Frontal cortex (tissue), 4 donors: ENCODE measurements at places on chromosomes 6 and 20. TPM values are rescaled to one million over a fixed set of nuclear protein-coding genes. Genes with fewer than 3 reads are reported as not detected.

DNA sequence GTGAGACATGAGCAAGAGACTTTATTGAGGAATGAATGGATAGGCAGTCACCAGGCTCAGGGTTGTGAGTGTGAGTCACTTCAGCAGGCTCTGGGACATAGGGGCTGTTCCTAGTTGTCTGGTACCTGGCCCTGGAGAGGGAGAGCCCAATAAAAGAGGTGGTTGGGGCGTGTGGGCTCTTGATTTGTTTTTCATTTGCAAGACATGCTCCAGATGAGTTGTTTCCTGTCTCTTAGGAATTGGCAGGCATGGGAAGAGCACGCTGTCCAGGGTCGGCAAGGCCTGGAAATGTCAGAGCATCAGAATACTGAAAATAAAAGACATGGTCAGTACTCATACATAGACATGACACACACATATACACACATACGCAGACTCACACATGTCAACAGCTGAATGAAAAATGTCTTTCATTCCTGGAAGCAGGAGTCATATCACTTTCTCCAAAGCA lies 166.3 kb upstream of the SULF2 start:
- no peak for DNase-seq

- DNase-seq: no peak
Measured at GRCh38 chr6:27334141-27334540, 22.1 kb upstream of the POM121L2 start.

DNA sequence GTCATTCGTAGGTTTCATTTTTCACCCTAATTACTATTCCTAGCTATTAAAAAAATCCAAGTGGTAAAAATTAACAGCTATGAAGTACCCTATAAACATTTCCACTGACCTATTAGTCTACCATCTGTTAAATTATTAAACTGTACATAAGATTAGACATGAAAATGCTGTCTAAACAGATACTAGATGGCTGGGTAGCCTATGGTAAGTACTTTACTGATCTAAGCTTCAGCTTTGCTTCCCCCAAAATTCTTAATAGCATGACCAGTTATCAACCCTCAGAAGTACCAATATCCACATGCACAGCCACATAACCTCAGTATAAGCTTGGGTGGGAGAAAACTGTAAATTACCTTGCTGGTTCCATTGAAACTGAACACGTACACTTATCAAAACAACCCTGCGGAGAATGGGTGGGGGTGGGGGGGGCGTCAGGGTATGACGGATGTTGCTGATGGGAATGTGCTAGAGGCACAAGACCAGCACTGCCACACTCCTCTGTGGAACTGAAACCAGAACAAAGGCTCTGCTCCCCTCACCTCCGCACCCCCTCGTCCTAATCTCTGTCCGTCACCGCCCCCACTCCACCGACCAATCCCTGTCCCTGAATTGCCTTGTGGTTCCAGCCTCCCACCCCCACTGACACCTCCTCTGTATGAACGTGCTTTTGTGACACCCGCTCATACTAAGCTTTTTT lies 45.3 kb downstream of the B4GALT5 start:
- DNase-seq: no peak

DNA sequence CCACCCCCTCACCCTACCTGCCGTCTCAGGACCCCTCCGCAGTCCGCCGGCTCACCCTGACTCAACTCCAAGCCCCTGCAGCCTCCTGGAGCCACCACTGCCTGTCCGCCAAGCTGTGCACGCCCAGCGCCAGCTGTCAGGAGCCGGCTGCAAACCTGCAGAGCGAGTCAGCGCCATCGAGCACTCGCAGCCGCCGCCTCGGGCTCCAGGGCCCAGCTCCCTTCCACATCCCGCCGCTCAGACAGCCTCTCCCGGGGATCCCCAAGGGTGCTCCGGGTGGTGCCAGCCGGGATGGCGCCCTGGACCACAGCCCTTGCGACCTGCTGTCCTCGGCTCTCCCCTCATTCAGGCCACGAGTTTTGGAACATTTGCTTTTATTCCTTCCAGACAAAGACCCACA lies 4.3 kb downstream of the TNNC2 start:
- DNase-seq: no peak

- DNase-seq: no peak
Measured at GRCh38 chr20:10360878-10361277, 73.1 kb downstream of the MKKS start.

- no peak for DNase-seq
Measured at GRCh38 chr6:90151576-90152422, 144.8 kb downstream of the BACH2 start.

GRCh38 chr6:20169786-20170185 lies 42.5 kb downstream of the MBOAT1 start:
- no peak for DNase-seq

GRCh38 chr20:11035211-11035610 lies 361.4 kb upstream of the JAG1 start:
- DNase-seq: no peak

DNA sequence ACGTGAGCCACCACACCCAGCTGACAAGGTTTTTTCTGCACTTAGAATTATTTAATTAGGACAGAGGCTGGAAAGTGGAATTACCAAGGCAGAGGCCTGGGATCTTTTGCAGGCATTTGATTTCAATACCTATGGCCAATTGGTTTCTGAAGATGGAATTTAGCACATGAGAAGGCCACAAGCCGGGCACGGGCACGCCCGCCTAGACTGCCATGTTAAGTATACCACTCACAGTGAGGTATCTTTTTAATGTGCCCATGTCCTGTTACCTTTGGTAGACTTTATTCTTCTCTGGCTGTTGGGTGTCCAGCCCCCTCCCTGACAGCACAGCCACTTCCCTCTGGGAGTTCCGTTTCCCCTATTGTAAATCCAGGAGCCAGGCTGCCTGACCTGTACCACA lies 18.0 kb upstream of the TAF8 start:
- no peak for DNase-seq

DNA sequence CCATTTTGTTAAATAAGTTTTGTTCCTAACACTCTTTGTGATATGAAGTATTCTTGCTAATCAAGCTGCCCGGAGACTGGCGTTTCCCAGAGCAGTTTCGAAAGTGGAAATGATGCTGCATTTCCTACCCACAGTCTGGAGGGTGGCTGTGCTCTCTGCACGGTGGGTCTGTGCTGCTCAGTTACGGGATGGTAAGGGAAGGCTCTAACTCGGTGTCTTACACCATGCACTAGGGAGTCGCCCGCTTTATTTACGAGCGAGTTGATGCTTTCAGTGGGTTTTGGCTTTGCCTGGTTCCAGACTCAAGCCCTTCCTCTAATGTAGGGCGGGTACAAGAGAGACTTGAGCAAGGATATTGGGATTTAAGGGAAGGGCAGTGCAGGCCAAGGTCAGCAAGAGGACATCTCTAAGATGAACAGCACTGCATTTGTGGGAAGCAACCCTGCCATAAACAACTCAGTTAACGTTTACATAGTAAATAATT lies 180.1 kb upstream of the AKAP12 start:
- no peak for DNase-seq

GRCh38 chr6:101451981-101452380 lies 58.5 kb downstream of the GRIK2 start:
- no peak for DNase-seq

- no peak for DNase-seq
Measured at GRCh38 chr20:23024701-23025100, 10.4 kb upstream of the SSTR4 start.

- DNase-seq: no peak
Measured at GRCh38 chr6:110509617-110510241, 33.3 kb upstream of the SLC22A16 start.

DNA sequence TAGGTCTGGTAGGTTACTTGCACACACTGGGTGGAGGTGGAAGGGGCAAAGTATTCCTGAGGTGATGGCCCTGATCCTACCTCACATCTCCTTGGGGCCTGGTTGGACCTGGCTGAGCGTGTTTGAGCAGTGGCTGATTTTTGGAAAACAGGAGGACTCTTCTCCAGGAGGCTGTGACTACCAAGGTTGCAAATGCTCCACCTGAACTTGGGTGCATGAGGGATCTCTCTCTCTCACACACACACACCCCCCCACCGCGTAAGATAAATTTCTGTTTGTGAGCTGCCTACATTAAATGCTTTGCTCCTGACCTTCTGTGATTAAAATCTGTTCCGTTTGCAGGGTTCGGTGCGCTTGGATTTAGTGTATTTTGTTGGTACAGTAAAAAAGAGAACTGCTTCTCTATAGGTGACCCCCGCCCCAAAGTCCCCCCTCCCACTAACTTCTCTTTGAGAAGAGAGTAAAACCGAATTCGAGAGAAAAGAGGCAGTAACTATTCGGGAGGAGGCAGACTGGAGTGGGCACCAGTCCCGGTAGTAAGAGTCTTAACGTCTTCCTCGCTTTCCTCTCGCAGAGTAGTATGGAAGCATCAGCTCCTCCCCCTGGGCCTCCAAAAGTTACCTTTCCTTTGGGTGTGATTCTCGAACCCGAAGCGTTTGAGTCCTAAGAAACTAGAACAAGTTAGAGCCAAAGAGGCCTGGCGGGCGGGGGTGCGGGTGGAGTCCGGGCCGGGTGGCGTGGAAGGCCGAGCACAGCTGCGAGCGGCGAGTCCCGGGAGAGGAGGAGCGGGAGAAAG lies 585 bp upstream of the DSE start:
- no peak for DNase-seq

DNA sequence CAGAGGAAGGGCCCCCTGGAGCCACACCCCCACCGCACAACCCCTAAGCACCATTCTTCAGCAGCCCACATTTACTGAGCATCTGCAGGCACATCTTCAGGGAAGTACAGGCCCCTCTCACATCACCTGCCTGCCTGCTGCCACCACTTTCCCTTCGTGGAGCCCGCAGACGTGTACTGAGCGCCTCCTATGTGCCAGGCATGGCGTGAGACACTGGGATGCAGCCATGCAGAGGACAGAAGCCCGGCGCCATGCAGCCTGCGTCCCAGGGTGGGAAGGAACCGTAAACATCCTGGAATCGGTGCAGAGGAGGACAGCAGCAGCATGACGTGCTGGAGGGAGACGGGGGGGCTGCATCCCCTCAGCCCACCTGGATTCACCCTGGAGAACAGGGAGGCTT lies 78.1 kb downstream of the GRM4 start:
- no peak for DNase-seq

DNA sequence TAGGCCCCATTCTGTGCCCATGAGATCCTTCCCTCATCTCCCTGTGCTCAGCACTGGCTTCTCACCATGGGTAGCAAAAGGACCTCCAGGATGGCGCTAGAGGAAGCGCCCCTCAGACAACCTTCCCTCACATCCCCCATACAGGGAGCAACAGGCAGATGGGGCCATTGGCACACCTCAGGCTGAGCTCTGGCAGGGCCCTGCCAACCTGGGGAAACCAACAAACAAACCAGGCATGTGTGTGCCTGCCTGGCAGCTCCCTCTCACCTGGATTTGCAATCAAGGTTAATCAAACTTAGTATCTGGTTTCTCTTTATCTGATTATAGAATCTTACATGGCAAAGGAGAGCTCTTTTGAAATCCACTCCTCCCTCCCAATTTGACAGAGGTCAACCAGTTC lies 134.9 kb downstream of the SLC23A2 start:
- DNase-seq: no peak

- no peak for DNase-seq
Measured at GRCh38 chr20:46557231-46557956, 6.9 kb upstream of the OCSTAMP start.

DNA sequence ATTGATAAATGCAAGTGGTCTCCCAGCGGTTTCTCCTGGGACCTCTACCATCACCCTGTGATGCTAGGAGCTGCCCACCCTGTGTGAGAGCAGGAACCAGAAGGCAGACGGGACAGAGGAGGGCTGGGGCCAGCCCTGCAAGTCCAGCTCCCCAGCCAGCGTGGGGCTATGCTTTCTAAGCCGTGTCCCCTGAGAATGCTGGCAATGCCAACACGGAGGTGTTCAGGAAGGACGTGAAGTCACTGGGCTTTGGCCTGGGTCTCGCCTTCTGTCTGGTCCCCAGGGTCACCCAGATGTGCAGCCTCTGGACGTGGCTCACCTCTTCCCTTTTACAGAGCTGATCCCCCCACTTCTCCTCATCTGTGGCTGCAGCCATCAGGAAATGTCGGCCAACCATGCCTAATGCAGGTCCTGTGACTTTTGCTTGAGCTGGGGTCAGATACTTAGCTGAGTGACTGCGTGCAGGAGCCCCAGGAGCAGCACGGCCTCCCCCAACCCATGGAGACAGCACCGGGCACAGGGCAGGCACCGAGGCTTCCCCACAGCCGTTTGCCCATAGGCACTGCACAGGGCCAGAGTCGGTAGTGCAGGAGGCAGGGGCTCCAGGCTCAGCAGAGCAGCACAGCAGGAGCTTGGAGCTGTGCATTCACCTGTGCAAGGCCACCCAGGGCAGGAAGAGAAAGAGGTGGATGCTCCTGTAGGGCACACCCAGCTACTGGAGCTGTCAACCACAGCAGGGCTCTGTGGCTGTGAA lies 66.2 kb downstream of the GNAS-AS1 start:
- DNase-seq: no peak

- no peak for DNase-seq
Measured at GRCh38 chr6:90729057-90729456, 142.2 kb upstream of the MAP3K7 start.

DNA sequence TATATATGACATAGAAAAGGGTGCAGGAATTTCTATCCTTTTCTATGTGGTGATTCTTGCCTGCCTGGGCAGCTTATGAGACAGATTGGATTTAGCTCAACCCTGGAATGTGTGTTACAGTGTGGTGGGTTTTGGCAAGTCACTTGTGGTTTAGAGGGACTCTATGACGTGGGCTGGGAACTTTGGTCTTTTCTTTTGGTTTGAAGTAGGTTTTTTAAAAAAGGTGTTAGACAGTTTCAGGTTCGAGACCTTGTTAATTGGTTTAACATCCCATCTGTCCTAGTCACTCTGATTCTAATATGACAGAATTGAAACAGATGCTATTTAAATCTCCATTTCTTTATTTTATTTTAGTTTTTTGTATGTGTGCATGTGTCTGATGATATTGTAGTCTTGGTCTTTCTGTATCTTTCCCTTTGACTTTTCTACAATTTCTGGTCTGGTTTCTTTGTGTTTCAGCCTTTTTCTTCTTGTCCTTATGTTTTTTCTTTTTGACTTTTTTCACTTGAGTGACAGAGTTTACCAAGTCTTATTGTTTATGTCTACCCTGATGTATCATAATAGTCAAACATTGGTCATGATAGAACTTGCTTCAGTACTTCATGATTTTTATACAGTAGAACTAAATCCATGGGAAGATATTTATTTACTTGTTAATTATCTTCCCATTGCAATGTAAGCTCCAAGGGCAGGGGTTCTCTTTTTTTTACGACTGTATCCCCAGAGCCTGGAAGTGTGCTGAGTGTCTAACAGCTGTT lies 174.3 kb downstream of the CDKAL1 start:
- DNase-seq: no peak

- no peak for DNase-seq
Measured at GRCh38 chr6:45783716-45784115, 231.9 kb downstream of the CLIC5 start.

The PACSIN1 gene
- total RNA-seq: 2.9 TPM

The TAB2 gene
- 28.9 TPM for total RNA-seq

The MTO1 gene
- 19.6 TPM for total RNA-seq

The RHAG gene
- 0.41 TPM for total RNA-seq

The PPP1R16B gene
- 10.6 TPM for total RNA-seq

The ACTL10 gene
- 0.82 TPM for total RNA-seq

The ANKRD66 gene
- not detected for total RNA-seq

The SPINT3 gene
- total RNA-seq: not detected

The FAM217A gene
- total RNA-seq: not detected

The OR2B6 gene
- not detected for total RNA-seq
